CD4-positive, alpha-beta T cell (primary cell): ENCODE measurements at places on chromosomes 16 and 17. TPM values are rescaled to one million over a fixed set of nuclear protein-coding genes. Genes with fewer than 3 reads are reported as not detected.

Gene PRKCB
- 64.7 TPM for total RNA-seq

Gene TBC1D26
- total RNA-seq, result not detected

Gene TAC4
- not detected for total RNA-seq

Gene ACTG1
- total RNA-seq, result 1,296 TPM

Gene UTS2R
- not detected for total RNA-seq

Gene NOMO2
- total RNA-seq, result 46.1 TPM

Gene CCL5
- 35.6 TPM for total RNA-seq

Gene GH1
- total RNA-seq, result not detected

- peak; percentile 98 for DNase-seq
These were observed 452 bp downstream of the SREBF1 start for GRCh38 chr17:17836250-17836817.

DNA sequence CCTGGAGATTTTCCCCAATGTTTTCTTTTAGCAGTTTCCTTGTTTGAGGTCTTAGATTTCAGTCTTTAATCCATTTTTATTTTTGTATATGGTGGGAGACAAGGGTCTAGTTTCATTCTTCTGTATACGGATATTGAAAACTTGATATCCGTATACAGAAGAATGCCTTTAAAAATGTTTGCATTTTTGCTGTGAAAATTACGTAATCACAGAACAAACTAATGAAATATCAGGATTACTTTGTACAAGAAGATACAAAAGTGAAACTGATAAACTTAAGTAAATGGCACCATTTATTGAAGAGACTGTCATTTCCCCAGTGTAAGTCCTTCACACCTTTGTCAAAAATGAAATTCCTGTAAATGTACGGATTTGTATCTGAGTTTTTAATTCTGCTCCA lies 13.3 kb downstream of the CEP112 start:
- no peak for DNase-seq

- DNase-seq, result no peak
These were observed 251.6 kb downstream of the KCNJ2 start for GRCh38 chr17:70420861-70421445.

GRCh38 chr16:88076211-88076931 lies 125.1 kb downstream of the BANP start:
- DNase-seq, result no peak

DNA sequence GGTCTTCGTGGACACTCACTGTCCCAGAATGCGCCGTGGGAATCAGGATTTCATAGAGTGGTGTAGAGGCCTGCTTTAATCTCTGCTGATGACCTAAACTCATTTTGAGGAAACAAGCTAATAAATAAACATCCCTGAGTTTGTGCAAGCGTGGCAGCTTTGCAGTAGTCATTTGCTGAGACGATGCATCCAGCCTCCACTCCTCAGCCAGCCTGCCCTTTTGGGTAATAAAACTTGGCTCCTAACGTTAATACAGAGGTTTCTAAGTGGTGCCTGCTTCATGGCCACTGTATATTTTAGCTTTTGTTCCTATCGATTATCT lies 1.3 kb downstream of the DGKE start:
- no peak for DNase-seq

GRCh38 chr16:6204945-6205344 lies 1107.3 kb upstream of the EEF2KMT start:
- no peak for DNase-seq

GRCh38 chr17:42016941-42017865 lies at the start of gene DNAJC7:
DNAJC7 (minus strand) TSS chr17:42017439; CDS start chr17:42017416, 23 bp downstream.
- DNase-seq, result peak; percentile 94

GRCh38 chr16:80466024-80466987 lies 74.5 kb upstream of the DYNLRB2 start:
- peak; percentile 43 for DNase-seq

GRCh38 chr17:22512997-22513538 lies 820.7 kb downstream of the KCNJ18 start:
- no peak for DNase-seq

DNA sequence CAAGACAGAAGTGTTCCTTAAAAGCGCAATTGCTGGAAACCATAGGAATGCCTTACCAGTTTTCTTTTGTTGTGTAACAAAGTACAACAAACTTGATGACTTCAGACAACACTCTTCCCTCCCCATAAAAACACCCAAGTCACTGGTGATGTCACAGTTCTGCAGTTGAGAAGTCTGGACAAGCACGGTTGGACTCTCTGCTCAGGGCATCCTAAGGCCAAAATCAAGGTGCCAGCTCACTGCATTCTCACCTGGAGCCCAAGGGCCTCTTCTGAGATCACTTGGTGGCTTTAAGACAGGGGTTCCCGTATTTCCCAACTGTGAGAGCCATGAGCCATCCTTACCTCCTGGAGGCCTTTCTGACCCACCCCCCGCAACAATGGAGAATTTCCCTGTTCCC lies 45.6 kb upstream of the MEAK7 start:
- DNase-seq, result no peak

DNA sequence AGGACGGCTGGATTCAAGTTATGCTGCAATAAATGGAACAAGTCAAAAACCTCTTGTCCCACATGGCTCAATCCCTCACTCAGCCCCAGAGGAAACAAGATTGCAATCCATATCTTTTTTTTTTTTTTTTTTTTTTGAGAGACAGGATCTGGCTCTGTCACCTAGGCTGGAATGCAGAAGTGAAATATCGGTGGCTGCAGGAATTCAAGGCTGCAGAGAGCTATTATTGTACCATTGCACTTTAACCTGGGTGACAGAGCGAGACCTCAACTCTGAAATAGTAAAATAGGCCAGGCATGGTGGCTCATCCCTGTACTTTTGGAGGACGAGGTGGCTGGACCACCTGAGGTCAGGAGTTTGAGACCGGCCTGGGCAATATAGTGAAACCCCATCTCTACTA lies 2.7 kb upstream of the PDE6G start:
- no peak for DNase-seq

DNA sequence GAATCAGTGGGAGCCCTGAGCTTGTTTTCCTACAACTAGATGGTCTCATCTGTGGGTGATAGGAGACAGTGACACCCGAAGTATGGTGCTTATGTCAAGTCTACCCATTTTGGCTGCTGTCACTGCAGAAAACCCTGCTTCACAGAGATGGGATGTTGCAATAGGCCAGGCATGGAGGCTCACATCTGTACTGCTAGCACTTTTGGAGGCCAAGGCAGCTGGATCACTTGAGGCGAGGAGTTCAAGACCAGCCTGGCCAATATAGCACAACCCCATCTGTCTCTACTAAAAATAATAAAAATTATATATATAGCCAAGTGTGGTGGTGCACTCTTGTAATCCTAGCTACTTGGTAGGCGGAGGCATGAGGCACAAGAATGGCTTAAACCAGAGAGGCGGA lies 2.3 kb upstream of the HERPUD1 start:
- DNase-seq, result no peak

DNA sequence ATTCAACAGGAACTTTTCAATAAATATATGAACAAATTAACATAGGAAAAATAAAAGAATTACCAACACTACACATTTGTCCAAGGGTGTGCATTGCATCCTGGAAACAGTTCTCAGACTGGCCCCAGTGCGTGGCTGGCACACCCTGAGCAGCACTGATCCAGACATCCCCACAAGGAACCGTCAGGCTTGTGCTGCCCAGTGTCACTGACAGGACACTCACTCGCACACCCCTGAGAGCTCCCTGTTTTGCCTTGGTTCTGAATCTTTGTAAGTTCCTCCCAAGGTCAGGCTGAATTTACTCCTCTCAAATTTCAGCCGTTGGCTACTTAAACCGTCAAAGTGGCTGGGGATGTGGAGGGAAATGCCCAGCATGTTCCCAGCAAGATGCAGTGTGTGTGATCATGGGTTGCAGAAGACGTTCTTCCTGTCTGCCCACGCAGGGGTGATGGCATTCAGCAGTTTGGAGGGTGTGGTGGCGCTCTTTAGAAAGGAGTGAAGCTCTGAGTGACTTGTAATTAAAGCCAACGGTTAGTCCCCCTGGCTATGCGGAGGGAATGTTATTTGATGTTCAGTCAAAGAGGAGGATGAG lies 1.7 kb downstream of the MT2A start:
- peak; percentile 88 for DNase-seq

GRCh38 chr16:30660424-30661261 lies 2.4 kb downstream of the FBRS start:
- peak; percentile 70 for DNase-seq

GRCh38 chr17:36089888-36090836 lies at the start of gene CCL3:
CCL3 (minus strand) TSS chr17:36090143; CDS start chr17:36090058, 85 bp downstream.
- no peak for DNase-seq
